CD4-positive, alpha-beta T cell treated with Interferon alpha-2 for 1 hour (primary cell): ENCODE measurements at places on chromosomes 5 and 9.

- peak; percentile 50 for DNase-seq
Measured at GRCh38 chr5:135887447-135887864, 8.2 kb downstream of the IL9 start.

DNA sequence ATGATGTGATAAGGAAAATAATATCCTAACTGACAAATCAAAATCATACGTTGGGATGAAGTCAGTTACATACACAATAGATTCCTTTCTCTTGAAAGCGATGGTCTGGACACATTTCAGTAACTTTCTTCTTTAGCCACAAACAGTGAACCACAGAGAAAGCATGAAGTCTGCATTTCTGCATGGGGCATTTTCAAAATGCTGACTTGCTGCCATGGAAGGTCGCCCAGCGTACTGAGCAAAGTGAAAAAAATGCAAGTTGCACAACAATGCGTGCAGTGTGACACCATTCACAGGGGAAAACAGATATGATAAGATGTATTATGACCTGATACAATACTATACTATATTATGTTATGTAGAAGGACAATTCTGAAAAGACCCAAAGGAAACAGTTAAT is 146.3 kb downstream of the SNX18 start:
- DNase-seq: no peak

GRCh38 chr5:32131604-32132003 is 42.5 kb downstream of the GOLPH3 start:
- DNase-seq: no peak

DNA sequence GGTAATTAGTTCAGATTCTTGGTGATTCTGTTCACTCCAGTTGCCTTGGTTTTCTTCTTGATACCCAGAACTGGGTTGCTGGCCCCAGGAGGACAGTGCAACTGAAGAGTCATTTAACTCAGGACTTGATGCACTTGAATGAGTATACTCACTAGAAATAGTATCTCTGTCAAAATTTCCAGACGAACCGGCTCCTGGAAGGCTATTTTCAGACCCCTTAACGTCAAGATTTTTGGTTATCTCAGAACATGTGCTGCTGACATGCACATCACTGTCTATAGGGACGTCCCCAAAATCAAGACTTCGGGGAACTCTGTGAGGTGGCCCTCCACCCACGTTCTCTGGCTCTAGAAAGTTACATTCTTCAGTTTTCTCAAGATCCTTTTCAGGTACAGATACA is 56.7 kb upstream of the PCA3 start:
- DNase-seq: no peak

- DNase-seq: no peak
Measured at GRCh38 chr5:73648515-73648914, 22.5 kb downstream of the ARHGEF28 start.

DNA sequence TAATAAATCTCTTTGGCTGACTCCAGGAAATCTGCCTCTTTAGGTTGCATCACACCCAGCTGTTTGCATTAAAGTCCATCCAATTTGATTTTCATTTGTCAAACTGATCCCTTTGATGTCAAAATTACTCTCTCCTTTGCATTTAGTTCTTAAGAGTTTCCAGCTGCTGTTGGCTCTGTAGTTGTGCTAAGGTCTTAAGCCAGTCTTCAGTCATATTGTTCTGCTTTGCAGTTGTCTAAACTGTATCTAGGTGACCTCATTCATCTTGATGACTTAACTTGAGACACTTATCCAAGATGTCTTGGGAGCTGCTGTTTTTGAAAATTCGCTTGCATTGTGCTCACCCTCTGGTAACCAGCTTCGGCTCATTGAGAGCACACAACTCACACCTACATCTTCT is 386.9 kb upstream of the TLE4 start:
- DNase-seq: no peak

GRCh38 chr5:64789457-64789856 is 20.7 kb downstream of the CWC27 start:
- no peak for DNase-seq

DNA sequence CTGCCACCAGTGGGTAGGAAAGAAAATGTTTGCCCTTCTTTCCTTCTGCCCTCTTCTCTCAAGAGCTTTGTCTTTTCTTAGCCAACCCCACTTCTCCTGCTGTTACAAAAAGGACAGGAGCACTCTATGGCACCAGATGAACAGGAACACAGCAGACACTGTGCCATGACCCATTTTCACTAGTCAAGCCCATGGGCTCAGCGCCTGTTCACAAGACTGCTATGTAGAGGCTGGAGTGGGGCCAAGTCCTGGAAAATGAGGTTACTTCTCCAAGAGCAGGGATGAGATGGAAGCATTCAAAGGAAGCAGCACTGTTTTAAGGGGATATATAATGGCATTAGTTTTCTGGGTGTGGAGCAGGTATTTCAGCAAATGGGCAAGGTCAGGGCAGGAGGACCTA is 46.8 kb upstream of the GRAMD2B start:
- no peak for DNase-seq

GRCh38 chr5:116420540-116420939 is 154.1 kb downstream of the SEMA6A start:
- DNase-seq: no peak

GRCh38 chr5:52898961-52899680 is 90.0 kb upstream of the ITGA2 start:
- no peak for DNase-seq

GRCh38 chr9:99210572-99210971 is 11.2 kb downstream of the ALG2 start:
- no peak for DNase-seq

DNA sequence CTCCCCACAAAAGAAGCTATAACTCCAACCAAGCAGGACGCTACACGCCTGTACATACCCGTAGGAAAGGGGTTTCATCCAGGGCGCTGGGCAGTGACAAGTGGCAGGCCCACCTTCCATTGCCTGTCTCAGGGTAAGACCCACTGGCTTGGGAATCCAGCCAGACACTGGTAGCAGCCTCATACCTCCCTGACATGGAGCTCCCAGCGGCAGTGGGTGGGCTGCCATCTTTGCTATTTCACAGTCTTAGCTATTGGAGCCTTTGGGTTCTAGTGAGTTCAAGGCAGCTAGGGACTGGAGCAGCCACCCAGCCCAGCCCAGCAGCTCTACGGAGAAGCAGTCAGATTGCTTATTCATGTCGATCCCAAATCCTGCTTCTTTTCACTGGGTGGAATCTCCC is 3.4 kb upstream of the IFNA10 start:
- no peak for DNase-seq

GRCh38 chr5:132281856-132282614 is 12.2 kb upstream of the SLC22A4 start:
- no peak for DNase-seq

- DNase-seq: no peak
Measured at GRCh38 chr5:115343855-115344254, 47.4 kb upstream of the CCDC112 start.

DNA sequence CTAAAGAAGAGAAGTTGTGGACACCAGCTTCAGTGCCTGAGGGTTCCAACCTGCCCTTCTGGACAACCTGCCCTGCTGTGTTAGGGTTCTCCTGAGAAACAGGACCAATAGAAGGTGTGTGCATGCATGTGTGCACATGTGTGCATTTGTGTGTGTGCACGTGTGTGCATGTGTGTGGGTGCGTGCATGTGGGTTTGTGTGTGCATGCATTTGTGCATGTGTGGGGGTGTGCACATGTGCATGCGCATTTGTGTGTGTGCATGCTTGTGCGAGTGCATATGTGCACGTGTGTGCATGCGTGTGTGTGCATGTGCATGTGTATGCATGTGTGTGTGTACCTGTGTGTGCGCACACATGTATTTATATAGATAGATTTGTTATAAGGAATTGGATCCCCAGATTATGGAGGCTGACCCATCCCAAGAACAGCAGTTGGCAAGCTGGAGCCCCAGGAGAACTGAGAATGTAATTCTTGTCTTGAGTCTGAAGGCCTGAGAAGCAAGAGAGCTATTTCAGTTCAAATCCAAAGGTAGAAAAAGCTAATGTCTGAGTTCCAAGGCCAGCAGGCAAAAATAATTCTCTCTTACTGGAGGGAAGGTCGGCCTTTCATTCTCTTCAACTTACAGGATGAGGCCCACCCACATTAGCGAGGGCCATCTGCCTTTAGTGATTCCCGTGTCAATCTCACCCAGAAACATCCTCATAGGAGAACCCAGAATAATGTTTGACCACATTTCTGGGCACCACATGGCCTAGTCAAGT is 62.9 kb upstream of the SYNPO start:
- DNase-seq: no peak

DNA sequence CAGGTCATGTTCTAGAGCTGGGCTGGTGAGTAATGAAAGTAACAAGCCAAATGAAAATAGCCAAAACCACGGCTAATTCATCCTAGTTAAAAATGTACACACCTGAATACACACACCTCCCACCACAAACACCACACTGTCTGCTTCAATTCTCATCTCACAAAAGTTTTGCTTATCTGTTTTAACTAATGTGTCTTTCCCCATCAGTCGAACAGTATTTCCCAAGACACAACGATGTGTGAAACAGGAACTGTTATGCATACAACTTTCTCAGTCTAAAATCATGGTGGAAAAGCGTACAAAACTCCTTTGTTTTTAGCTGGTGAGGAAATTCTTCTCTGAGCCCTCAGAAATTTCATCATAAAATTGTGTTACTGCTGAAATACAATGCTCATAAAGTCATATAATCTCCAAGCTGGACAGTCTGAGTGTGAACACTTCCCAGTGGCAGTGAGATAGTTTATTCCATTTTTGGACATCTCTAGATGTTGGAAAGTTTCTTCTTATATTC is 242.4 kb downstream of the EFNA5 start:
- DNase-seq: no peak

- DNase-seq: no peak
Measured at GRCh38 chr5:45410304-45410995, 285.7 kb downstream of the HCN1 start.

- no peak for DNase-seq
Measured at GRCh38 chr9:73133022-73133651, 18.5 kb upstream of the ANXA1 start.

- DNase-seq: peak; percentile 30
Measured at GRCh38 chr5:160507221-160507721, 85.6 kb downstream of the PTTG1 start.

DNA sequence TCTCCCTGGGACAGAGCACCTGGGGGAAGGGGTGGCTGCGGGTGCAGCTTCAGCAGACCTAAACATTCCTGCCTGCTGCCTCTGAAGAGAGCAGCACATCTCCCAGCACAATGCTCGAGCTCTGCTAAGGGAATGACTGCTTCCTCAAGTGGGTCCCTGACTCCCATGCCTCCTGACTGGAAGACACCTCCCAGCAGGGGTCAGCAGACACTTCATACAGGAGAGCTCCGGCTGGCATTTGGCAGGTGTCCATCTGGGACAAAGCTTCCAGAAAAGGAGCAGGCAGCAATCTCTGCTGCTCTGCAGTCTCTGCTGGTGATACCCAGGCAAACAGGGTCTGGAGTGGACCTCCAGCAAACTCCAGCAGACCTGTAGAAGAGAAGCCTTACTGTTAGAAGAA is 77.2 kb downstream of the SLCO6A1 start:
- DNase-seq: no peak

DNA sequence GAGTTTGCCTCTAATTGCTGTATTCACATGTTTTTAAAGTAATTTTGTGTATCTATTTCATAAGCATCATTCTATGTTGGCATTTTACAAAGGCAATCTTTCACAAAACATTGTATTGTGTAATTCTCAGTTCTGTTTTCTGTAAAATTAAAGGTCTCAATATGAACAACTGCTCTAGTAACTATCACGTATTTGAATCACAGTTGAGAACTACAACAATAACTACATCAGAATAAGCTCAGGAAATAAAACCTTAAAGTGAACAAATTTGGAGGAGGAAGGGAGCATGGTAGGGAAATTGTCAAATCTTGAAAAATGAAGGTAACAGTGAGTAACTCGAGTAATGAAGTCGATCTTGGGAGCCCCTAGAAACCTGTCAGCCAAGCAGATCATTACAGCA is 22.5 kb upstream of the CAMK4 start:
- DNase-seq: no peak

- no peak for DNase-seq
Measured at GRCh38 chr5:110161162-110161561, 471.4 kb downstream of the MAN2A1 start.

DNA sequence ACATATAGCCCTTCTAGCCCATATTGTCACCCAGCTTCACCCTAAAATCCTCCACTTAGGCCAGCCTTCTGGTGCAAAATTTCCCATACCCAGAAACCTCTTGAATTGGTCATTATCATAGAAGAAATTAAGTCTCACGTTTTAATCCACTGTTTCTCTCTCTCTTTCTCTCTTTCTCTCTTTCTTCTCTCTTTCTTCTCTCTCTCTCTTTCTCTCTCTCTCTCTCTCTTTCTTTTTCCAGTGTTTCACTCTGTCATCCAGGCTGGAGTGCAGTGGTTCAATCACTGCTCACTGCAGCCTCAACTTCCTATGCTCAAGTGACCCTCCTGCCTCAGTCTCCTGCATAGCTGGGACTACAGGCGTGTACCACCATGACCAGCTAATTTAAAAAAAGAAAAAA is 363.4 kb downstream of the TMEM167A start:
- DNase-seq: no peak

DNA sequence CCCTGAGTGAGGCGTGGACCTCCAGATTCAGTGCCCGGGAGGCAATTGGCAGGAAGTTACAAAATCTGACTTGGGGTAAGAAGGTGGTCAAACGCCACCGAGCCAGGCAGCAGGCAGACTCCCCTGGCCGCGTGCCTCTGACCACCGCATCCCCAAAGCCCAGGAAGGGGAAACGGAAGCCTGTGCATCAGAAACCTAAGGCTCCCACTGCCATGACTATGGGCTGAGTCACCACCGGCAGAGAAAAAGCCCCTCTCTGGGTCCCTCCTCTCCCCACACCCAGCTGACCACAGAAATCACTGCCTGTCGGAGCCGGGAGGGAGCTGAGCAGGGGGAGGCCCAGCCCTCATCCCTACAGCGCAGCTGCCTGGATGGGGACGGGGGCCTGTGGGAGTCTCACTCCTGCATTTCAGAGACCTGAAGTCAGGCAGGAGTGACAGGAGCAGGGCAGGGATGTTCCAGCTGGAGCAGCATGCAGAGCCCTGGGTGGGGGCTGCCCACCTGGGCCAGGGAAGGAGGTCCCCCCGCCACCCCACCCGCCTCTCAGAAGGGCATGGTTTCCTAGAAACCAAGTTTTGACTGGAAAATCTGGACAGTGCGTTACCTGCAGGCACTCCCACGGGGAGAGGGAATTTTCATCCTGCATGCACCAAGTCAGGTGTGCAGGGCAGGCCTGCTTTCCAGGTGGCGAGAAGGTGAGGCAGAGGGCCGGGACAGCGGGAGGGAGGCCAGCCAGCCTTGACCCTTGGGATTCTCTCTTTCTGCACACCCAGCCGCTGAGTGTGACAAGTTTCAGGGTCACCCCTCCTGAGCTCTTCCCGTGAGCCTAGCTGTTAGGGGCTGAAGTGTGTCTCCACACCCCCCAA is 68.2 kb downstream of the LRSAM1 start:
- DNase-seq: peak; percentile 34
